Activated T-helper 17 cell treated with anti-CD3 and anti-CD28 coated beads, Interleukin-2, amount 50 U/mL, for 72 hours (primary cell): ENCODE measurements at places on chromosomes 7 and 10. TPM values are rescaled to one million over a fixed set of nuclear protein-coding genes. Genes with fewer than 3 reads are reported as not detected.
A peak's percentile ranks its signal among the peaks of the same experiment; 100 is the strongest.

DNA sequence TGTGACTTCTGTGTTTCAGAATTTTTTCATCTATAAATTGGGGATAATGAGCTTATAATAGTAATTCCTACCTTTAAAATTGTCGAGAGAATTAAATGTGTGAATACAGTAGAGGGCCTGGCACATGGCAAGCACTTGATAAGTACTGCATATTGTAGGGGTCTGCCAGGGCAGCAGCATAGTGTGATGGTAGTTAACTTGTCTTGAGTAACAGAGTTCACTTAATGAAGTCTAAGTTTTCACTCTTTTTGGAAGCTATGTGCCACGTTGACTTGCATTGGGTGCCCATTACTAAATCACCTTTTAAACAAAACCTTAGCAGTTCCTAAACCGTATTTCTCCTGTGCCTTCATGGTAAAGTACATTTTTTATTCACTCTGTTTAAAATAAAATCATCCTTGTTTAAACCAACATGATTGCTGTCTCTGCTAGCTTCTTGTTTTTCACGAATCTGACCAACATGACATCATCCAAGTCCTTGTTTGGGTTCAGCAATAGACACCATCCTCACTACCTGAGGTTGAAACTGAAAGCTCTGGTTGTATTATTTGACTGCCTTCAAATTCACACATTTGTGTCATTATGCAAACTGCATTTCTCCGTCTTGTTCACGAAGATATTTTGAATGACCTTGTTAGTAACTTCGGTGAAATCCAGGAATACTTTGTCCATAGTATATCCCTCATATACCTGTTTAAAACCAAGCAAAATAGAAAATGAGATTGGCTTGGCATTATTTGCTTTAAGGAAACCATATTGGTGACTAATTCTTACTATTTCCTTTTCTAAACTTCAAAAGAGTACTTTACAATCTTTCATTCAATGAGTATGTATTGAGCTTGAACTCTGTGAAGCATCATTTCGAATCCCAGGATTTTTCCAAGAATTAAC is 340.2 kb downstream of the SUGCT start:
- ATAC-seq: peak; percentile 89

The NRP1 gene
- total RNA-seq: 1.2 TPM

The AKR1C1 gene
- 0.71 TPM for total RNA-seq

The DRGX gene
- not detected for total RNA-seq

DNA sequence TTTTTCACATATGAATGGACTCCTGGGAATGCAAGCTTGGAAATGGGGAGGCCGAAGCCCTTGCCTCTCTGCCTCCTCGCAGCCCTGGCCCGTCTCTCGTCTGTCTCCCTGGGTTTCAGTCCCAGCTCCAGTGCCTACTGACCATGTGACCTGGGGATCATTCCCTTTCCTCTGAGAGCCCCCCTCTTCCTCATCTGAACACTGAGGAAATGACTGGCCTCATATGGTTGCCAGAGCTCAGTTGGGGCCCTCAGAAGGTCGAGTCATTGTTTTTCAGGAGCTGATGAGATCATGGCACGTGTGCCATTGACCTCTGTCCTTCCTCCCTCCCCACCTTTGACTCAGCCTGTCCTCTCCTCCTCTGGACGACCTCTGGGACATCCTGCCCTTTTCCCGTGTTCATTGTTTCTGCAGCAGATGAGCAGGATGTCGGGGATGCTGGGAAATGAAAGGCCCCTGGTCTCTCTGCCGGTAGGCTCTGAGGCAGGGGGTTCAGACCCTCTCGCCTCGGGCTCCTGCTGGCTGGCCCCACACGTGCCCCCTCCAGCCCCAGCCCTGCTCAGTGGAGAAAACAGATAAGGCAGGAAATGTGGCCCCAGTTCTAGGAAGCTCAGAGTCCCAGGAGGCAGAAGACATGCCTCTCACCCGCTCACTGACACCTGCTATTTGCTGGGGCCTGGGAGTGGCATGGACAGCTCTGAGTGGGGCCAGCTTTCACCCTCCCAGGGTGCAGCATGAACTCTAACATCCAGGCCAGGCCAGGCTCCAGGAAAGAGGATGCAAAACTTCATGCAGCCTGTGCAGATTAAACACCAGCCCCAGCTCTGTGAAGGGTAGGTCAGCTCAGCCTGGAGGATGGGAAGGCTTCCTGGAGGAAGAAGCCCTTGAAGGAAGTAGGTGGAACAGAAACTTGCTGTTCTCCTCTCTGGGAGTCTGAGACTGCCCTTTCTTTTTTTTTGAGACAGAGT is 8.3 kb upstream of the PPP1R35 start:
- peak; percentile 85 for ATAC-seq

The C10orf143 gene
- total RNA-seq: 0.95 TPM

The PTF1A gene
- not detected for total RNA-seq

GRCh38 chr10:77513781-77514331 is 123.8 kb downstream of the KCNMA1 start:
- peak; percentile 14 for ATAC-seq
